ENCODE measurements at places on chromosomes 5 and 9.

DNA sequence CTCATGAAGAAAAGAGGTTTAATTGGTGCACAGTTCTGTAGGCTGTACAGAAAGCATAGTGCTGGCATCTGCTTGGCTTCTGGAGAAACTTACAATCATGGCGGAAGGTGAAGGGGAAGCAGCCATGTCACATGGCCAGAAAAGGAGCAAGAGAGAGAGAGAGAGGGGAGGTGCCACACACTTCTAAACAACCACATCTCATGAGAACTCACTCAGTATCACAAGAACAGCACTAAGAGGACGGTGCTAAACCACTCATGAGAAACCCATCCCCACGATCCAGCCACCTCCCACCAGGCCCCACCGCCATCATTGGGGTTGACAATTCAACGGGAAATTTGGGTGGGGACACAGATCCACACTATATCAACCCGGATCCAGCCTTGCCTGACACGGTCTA, 28.8 kb upstream of the IER5L start:
- no peak for DNase-seq

DNA sequence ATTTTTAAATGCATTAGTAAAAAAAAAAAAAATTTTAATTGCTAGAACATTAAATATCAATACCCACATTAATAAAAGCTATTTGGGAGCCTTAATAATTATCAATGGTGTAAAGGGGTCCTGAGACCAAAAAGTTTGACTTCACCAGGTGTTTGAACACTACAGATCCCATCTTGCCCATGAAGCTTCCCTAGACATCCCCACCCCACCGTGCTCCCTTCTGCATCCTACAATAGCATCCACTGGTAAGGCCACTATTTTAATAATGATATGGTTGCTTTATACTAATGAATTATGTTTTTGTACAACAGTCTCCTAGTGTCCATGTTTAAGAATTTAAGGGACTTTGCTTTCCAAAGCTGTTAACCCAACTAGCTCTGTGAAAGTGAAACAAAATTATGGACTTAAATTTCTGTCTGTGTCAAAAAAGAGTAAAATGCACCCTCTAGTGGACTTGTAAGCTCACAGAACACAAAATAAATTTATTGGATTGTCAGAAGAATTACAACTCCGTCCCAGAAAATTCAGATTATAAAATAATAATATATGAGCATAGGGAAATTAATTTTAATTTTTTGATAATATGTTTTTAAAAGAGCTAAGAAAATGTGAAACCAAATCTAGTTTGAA, 76.0 kb downstream of the ARL15 start:
- DNase-seq: no peak

- no peak for DNase-seq
Observed at GRCh38 chr9:133194597-133194996, 14.5 kb downstream of the OBP2B start.

GRCh38 chr9:136950656-136951276, 1.3 kb upstream of the LCN12 start:
- no peak for DNase-seq

GRCh38 chr9:81653240-81653639, 36.1 kb downstream of the TLE1 start:
- DNase-seq: no peak

GRCh38 chr9:131114084-131114535, 11.3 kb upstream of the NUP214 start:
- DNase-seq: no peak

- DNase-seq: no peak
Observed at GRCh38 chr5:155587458-155587857, 573.9 kb downstream of the KIF4B start.

DNA sequence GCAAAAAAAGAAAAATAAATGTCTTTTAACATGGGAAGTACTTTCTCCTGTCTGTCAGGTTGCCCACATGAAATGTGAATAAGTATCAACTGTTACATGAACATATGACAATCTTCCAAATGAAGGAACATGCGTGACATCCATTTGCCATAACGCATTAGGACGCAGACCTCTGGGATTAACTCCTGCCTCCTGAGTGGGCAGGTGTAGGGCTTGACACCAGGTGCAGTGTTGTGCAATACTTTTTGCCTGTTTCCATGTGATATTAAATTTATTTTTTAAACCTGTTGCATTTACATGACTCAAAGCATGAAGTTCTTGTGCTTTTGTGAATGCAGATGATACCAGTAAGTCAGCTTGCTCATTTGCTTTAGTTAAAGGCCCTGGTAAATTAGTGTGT, 8.7 kb upstream of the TMEM141 start:
- DNase-seq: no peak

- no peak for DNase-seq
Observed at GRCh38 chr9:127479507-127480081, 28.3 kb downstream of the LRSAM1 start.

GRCh38 chr5:105730982-105731381, 1939.8 kb downstream of the EFNA5 start:
- no peak for DNase-seq

DNA sequence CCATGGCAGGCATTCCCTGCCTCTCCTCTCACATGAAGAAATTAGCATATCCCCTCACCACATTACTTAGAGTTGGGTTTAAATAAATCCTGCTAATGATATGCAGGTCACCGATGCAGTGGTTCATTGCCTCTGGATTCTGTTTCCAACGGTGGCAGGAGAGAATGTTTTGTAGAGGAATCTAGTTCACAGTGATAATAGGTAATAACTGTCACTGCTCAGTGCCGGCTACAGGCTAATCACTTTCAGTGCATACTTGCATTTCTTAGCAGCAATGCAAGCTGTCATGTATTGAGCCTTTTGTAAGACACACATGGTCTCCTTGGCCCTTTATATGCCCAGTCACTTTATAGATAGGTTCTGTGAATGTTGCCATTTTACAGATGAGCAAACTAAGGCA, 59.5 kb upstream of the INSYN2B start:
- no peak for DNase-seq

DNA sequence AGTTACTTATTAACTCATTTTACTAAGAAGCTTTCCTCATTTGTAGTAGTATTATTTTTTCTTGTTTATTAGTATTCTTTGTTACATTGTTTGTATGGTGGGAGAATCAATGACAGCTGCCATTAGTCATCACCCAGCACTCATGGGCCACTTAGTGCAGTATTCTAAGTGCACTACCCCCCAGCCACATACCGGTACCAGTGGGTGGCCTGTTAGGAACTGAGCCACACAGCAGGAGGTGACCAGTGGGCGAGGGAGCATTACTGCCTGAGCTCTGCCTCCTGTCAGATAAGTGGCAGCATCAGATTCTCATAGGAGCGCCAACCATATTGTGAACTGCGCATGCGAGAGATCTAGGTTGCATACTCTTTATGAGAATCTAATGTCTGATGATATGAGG, 24.2 kb upstream of the CAMLG start:
- DNase-seq: no peak

DNA sequence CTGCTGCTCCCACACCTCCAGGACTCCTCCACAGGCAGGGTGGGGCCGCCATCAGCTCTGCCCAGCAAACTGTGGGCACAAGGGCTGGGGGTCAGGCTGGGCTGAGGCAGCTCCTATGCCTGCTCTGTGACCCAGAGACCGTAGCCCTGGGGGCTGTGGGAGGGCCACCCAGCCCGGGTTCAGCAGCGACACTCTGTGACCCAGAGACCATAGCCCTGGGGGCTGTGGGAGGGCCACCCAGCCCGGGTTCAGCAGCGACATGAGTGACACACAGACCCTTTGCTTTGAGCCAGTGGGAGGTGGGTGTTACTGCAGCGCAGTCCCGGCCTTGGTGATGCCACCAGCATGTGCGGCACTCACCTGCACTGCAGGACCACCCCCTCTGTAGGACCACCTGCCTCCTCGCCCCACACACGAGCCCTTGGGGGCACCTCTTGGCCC, 118.9 kb upstream of the LPCAT1 start:
- DNase-seq: no peak

GRCh38 chr5:90682278-90682677, 123.7 kb downstream of the ADGRV1 start:
- no peak for DNase-seq

DNA sequence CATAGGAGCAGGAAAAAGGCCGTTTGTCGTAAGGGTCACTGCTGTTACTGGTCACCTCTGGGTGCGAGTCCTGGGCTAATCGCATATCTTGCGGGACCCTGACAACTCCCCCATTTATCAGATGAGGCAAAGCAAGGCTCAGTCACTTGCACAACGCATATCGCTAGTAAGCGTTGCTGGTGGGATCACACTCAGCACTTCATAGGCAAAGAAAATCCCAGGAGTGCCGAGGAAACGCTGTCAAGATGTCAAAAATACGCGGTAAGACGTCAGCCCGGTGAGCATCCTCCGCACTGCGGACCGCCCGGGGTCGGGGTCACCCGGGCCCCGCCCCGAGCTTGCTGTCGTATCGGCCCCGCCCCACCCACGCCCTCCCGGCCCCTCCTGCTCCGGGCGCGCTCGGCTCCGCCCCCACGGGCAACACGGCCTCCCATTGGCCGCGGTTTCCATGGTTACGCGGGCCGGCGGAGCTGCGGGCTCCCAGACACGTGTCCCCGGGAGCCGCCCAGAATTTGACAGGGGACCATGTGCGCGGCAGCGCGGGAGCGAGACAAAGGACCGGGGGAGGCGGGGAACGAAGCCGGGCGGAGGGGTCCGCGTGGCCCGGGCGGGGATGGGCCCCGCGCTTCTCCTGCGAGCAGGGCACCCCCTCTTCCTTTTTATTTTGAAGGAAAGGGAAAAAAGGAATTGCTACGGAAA, 80.2 kb upstream of the IER5L start:
- peak; percentile 81 for DNase-seq
